ENCODE measurements at places on chromosomes 16 and 17.

- DNase-seq = no peak
These were observed 34.5 kb upstream of the TEX2 start for GRCh38 chr17:64297467-64298088.

- no peak for DNase-seq
These were observed 24.0 kb downstream of the ADGRG5 start for GRCh38 chr16:57566436-57566835.

DNA sequence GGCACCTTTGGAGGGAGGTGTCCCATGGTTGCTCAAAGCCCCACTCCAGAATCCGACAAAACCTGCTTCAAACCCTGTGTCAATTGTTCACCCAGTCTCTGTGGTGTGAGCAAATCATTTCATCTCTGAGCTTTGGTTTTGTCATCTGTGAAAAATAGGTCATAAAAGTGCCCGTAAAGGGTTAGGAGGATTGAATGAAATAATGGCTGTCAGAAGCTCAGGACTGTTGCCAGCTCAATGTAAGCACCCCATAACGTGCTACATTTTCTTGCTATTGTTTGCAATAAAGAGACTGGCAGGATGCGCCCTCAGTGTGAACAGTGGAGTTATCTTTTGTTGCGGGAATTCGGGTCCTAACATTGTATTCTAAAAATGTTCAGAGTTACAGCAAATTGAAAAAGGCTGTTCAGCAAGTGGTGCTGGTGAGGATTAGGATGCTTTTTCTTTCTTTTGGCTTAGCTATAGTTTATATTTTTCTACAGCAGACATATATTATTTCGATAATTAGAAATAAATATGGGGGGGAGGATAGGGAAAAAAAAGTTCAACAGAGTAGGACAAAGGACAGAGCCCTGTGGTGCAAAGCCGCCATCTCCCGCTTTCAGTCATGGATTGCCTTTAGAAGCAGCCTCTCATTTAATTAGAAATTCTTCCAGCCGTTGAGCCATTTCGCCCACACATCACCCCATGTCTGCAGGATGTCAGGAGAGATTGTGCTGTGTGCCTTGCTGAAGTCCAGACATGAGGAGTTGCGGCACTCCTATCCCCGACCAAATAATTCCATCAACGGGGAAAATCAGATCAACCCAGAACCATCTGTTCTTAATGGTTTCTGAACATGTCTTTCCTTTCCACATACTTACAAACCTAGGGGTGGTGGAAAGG is 20.9 kb upstream of the PYY start:
- DNase-seq = no peak

DNA sequence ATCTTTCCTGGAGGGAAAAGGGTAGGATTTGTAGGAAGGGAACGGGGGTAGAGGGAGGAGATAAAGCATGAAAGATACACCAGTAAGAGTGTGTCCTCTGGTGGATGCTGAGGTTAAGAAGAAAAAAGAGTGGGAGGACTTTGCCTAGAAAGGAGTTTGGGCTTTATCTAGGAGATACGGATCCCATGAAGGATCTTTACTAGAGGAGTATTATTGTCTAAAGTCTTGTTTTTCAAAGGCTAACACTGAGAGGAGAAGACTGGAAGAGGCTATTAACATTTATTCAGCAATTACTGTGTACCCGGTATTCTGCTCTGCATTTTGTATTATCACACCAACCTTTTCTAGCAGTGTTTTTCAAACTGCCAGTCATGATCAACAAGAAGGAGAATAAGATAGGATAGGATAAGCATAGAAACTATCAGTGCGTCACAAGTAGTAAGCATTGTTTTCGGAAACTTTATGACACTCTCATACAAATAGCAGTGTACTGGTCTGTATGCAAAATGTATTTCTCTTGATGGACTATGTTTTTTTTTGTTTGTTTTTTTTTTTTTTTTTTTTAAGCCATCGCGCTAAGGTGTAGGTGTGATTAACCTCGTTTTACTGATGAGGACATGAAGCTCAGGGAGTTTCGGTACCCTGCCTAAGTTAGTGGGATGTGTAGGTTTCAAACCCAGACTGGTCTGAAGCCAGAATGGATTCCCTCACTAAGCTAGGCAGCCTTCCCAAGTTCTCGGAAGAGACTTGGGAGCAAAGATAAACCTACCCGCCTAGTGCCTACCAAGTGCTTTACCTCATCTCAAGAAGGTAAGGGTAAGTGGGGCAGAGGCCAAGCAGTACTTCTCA is 1.3 kb upstream of the SP2 start:
- DNase-seq = no peak

- DNase-seq = no peak
These were observed 10.9 kb upstream of the KAT7 start for GRCh38 chr17:49777563-49777962.

DNA sequence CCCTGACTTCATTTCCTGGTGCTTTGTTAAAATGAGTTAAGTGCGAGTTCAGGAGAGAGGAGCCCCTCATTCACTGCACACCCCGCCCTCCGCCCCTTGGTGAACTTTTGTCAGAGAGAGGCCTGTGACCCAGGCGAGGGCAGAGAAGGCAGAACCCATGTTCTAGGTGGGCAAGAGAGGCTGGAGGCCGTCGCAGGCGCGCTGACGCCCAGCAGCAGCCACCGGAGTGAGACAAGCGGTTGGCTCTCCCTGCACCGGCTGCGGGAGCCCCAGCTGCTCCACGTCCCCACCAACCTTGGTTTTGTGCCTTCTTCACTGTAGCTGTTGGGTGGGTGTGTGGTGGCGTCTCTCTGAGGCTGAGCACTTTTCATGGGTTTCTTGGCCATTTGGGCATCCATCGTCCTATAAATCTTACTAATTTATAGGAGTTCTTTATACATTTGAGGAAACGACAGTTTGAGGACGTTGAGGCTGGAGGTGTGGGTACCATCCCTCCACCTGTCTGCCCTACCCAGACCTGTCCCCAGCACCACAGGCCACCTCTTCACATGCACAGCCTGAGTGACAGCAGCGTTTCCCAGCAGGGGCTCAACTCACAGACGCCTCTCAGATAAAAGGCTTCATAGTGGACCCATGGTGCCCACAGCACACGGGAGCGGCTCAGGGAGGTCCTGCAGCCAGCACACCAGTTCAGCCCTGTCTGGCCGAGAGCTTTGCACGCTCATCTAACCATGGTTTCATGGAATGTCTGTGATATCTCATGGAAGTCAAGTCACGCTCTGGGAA is 45.2 kb upstream of the CBFA2T3 start:
- DNase-seq = no peak

GRCh38 chr17:58974354-58974753 is 132.3 kb downstream of the TRIM37 start:
- DNase-seq = no peak

DNA sequence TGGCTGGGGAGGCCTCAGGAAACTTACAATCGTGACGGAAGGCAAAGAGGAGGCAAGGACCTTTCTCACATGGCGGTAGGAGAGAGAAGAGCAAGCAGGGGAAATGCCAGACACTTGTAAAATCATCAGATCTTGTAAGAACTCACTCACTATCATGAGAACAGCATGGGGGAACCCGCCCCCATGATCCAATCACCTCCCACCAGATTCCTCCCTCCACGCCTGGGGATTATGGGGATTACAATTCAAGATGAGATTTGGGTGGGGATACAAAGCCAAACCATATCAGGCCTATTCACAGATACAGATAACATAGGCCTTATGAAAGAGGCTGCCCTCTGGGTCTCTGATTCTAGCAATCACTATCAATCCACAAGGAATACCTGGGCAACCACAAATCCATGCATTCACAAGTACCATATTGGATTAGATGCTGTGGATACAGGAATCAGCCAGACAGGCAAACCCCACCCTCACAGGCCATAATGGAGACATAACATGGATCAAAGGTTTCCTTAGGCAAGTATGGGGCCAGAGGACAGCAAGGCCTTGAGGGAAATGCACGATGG is 284.9 kb downstream of the SOX9 start:
- DNase-seq = no peak

- DNase-seq = no peak
These were observed 31.2 kb downstream of the RNF135 start for GRCh38 chr17:31002047-31002446.

GRCh38 chr17:35998756-35999155 is 2.6 kb downstream of the CCL15 start:
- DNase-seq = no peak

GRCh38 chr17:28039251-28039650 is 3.2 kb upstream of the NLK start:
- no peak for DNase-seq

DNA sequence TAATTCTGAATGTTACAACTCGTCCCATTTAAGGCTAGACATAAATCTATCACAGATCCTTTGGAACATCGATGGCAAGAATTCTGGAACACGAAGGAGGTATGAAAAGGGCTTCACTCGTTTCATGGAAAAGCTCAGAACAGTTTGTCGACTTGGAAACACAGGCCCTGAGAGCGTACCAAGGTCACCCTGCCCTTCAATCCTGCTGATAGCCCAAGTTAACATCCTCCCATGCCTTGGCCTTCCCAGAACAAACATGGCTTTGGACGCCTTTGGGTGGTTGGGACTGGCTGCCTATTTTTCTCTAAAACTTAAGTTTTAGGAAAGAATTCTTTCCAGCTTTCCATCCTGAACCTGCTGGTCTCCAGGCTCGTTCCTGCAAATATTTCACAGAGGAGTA is 396.1 kb downstream of the MAF start:
- no peak for DNase-seq

GRCh38 chr17:40679523-40679907 is 14.5 kb upstream of the KRT222 start:
- no peak for DNase-seq

DNA sequence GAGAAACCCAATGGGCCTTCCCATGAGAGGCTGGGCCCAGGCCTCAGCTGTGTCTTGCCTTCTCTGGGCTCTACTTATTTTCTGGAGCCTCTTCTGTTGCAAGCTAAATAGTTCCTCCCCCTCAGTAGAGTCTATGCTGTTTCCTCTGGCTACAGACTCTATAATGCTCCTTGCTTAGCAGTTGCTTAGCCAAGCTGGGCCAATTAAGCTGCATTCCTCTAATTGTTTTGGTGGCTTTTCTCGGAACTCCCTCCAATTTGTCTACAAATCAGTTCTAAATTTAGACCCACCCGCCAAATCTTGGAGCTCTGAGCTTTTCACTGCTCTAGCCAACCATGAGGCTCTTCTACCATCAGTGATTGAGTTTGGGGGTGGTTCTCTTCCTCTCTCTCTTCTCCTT is 302.7 kb upstream of the ASIC2 start:
- no peak for DNase-seq

- no peak for DNase-seq
These were observed 29.4 kb downstream of the RBFOX3 start for GRCh38 chr17:79581324-79581932.

Measured in effector CD4-positive, alpha-beta T cell (primary cell).